ENCODE measurements at places on chromosomes 1 and 21.

DNA sequence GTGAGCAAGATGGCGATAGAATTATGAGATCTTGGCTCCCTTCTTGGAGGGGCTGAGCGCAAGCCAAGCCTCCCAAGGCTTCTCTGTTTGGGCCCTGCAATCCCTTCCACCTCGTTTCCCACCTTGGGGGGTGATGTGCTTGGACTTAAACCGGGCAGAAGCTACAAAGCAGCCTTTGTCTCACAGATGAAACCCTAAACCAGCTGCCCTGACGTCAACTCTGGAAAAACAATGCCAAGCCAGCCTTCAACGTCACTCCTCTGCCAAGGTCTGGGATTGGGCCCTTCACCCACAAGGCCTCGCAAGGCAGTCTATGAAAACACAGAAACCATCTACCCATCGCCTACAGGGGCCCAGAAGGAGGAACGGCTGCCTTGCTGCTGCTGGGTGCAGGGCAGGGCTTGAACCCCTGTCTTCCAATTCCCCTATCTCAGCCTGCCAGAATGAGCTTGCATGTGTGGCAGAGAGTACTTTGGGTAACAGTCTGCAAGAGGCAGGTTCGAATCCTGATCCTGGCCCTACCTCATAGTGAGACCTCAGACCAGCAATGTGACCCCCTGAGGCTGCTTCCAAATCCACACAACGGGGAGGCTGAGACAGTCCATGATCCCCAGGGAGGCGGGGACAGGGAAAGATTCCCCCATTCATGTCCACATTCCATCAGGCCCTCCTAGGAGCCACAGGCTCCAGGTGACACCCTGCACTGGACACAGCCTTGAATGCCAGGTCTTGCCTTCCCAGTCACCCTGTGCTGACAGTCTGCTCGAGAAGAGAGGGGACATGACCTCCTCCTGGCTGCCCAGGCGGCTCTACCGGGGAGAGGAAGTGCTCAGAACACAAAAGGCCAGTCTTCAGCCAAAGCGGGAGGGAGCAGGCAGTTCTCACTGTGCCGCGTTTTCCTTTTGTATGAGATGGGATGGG lies 15.0 kb downstream of the IFFO2 start:
- DNase-seq = no peak

- no peak for DNase-seq
Measured at GRCh38 chr1:183443011-183443410, 24.8 kb upstream of the NMNAT2 start.

DNA sequence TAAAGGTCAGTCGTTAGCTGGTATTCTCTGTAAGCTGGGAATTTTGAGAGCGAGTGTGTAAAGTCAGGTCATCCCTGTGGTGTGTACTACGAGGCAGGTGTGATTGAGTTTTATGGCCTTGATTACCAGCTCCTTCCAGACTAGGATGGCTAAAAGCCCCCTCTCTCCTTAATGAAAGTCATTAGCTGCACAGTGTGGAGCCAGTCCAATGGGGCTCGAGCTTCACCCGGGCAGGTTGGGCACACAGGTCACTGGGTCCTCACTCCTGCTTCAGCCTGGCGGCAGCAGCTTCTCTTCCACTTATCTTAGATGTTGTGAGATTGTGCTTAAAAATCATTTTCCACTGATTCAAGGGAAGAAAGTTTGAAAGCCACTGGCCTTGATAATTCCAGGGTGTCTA lies 3.0 kb downstream of the DMRTB1 start:
- no peak for DNase-seq

DNA sequence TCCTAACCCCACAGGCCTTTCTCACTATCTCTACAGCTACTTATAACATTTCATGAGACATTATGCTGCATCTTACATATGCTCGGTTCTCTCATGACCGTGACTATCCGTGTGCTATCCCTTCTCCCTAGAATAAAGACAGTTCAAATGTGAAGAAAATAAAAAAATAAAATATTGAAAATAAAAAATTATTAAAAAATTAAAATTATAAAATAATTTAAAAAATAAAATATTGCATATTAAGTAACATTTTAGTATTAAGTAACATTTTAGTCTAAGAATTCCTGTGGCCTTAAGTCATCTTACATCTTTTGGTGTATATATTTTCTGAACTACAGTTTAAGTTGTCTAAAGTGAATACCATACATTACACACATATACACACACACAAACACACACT lies 415.5 kb downstream of the DPYD start:
- no peak for DNase-seq

- DNase-seq = no peak
Measured at GRCh38 chr1:92848201-92848600, 16.4 kb downstream of the RPL5 start.

DNA sequence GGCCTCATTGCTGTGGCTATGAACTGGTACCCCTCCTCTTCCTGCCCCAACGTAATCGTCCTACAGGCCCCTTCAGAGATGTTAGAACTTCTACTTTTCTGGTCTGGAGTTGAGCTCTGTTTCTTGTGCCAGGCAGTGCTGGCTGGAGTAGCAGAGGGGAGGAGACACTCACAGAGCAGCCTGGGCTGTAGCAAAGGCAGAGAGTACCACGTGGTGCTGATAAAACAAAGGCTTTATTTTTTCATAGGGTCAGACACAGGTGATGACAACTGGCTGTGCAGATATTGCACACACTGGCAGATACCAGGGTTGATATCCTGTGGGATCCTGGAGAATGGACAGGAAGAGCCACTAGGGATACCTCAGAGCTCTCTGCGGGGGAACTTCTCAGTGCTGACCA lies 23.2 kb downstream of the CRCT1 start:
- no peak for DNase-seq

- DNase-seq = no peak
Measured at GRCh38 chr1:34829250-34829649, 30.3 kb downstream of the SMIM12 start.

GRCh38 chr1:163320891-163321290 lies 863 bp upstream of the NUF2 start:
- no peak for DNase-seq

GRCh38 chr1:95034506-95034905 lies 38.2 kb downstream of the ALG14 start:
- DNase-seq = no peak

- DNase-seq = no peak
Measured at GRCh38 chr1:10242811-10243210, 32.4 kb downstream of the KIF1B start.

DNA sequence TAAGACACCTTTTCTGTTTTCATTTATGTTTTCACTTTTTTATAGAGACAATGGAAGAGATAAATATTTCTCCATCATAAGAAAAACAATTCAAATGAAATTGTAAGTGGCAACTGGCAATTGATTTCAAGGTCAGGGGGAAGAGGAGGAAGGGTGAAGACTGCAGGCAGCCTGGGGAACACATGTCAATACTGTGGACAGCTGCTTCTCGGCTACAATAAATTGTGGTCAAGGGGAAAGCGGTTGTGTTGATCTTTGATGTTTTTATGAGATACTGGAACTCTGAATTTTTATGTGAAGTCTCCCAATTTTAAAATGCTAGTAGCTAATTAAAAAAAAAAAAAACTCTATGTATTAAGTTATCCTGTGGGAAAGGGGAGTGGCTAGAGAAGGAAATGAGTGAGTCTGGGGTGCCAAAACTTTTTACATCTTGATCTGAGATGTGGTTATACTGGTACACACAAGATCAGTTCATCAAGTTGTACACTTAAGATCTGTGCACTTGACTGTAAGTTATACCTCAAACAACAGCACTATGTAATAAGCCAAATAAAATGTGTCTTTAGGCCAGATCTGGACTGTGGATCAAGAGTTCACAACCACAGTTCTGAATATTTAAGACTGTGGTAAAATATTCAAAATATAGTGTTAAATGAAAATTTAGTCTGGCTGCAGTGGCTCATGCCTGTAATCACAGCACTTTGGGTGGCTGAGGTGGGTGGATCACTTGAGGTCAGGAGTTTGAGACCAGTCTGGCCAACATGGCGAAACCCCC lies 18.0 kb downstream of the SSX2IP start:
- no peak for DNase-seq

- no peak for DNase-seq
Measured at GRCh38 chr21:43972850-43973633, 39.1 kb upstream of the TRAPPC10 start.

- no peak for DNase-seq
Measured at GRCh38 chr1:156136970-156137483, 16.4 kb upstream of the SEMA4A start.

- DNase-seq = no peak
Measured at GRCh38 chr1:1597275-1597930, 2.5 kb downstream of the FNDC10 start.

- no peak for DNase-seq
Measured at GRCh38 chr1:15737324-15738319, 1.6 kb downstream of the SLC25A34 start.

- DNase-seq = no peak
Measured at GRCh38 chr1:169563650-169564049, 22.6 kb downstream of the F5 start.

GRCh38 chr1:52249831-52250230 lies 107.9 kb downstream of the ZFYVE9 start:
- no peak for DNase-seq

- DNase-seq = no peak
Measured at GRCh38 chr1:25806418-25806817, 6.4 kb downstream of the SELENON start.

- peak; percentile 15 for DNase-seq
Measured at GRCh38 chr1:15684468-15685291, 560 bp downstream of the PLEKHM2 start.

GRCh38 chr1:231252336-231252735 lies 11.3 kb downstream of the GNPAT start:
- DNase-seq = no peak

DNA sequence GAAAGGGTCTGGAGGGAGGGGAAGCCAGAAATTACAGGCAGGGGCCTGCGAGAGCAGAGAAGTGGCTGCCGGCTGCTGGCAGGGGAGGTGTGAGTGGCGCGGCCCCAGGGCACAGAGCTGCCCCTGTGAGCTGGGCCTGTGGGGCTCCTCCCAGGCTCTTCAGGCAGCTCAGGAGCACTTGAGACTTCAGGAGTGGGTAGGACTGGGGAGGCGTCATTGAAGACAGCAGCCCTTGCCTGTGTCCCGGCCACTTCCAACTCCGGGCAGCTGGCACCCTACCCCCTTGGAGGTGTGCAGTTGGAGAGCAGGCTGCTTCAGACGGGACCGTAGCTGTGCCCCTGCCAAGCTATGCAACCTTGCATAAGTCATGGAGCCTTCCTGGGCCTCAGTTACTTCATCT lies 87.5 kb upstream of the ACTL8 start:
- DNase-seq = no peak

- no peak for DNase-seq
Measured at GRCh38 chr1:14262637-14263036, 335.8 kb upstream of the KAZN start.

DNA sequence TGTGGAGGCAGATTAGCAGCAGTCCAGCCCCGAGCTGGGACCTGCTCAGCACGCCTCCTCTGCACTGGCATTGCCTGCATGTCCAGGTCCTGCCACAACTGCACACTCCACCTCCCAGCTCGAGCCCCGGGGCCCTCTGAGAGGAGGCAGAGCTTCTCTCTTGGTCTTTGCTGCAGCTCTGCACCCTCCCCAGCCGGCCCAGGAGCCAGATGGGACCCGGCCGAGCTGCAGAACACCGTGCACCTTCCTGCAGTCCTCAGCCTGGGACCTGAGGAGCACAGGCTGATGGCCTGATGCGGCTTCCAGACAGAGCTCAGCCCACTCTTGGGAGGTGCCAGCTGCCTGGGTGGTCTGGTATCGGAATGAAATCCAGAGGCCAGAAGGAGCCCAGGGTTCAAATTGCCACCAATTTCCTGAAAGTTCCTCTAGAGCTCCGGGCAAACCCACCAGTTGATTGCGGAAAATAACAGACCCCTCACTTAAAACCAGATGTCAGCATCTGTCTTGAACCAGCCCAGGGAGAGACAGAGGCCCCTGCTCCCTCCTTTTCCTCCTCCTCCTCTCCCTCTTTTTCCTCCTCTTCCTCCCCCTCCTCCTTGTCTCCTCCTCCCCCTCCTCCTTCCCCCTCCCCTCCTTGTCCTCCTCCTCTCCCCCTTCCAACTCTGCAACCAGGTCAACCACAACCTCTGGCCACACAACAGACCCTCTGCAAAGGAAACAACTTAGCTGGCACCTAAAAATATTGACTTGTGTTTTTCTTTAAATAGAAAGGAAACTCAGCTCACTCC lies 10.6 kb upstream of the SPSB1 start:
- DNase-seq = no peak

DNA sequence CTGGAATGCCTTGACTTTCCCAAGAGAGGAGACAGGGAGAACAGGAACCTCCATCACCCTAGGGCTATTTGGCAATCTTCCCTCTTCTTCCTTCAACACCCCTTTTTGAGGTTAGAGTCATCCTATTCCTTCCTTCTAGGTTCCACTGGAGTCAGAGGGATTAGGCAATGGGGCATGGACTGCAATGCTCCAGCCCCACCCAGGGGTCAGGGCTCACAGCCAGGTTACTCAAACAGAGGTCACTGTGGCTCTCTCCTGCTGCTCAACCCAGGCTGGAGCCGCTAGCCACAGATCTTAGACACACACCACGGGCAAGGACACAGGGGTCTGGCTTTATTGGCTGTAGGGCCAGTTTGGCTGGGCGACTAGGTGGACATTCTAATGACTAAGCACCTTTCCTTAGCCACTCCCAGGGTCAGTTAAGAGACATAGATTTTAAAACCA lies 145.5 kb upstream of the NRIP1 start:
- DNase-seq = no peak

DNA sequence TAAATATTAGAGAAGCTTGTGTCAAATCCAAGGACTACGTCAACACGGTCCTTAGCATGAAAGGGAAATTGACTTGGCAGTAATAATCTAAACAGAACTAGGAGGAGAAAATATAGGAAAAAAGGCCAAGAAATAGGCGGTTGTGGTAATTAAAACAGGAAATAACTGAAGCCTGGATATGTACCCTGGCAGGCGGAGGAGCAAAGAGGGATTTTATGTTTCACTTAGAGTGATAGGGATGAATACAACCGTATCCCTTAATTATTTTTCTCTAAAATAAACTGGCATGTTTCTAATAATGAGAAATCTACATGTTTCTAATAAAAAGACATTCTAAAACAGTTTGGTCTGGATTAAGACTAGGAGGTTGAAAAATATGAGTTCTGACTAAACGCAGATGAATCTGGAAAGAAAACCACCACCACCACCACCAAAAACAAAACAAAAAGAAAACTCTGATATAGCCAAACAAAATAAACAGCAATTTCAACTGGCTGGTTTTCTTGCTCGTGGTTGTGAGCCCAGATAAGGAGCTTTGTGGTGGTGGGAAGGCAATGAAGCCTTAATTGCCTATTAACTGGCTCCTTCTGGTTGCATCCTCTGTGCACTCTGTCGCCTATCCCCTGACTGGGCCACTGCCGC lies 334.2 kb upstream of the SNX7 start:
- no peak for DNase-seq

Data from T follicular helper cell (primary cell).